AG04450 (cell line): ENCODE measurements at places on chromosomes 2 and 18.

- no peak for DNase-seq
Observed at GRCh38 chr2:232541195-232541960, 1.9 kb downstream of the CHRNG start.

GRCh38 chr2:105502625-105503334 is 103.9 kb upstream of the FHL2 start:
- no peak for DNase-seq

DNA sequence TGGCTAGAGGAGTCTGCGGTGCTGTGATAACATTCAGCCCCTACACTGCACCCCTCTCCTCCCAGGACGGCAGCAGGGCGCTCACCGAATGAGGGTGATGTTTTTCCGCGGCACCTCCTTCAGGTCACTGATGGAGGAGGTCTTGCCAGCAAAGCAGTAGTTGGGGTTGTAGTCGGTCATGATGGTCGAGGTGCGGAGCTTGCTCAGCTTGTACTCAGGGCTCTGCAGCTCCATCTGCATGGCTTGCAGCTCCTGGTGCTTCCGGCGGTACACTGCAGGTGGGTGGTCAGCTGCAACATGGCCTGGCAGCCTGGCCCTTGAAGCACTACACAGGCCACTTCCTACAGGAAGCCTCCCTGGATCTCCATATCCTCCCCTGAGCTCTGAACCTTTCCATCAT is 108.0 kb downstream of the CLIP4 start:
- no peak for DNase-seq

DNA sequence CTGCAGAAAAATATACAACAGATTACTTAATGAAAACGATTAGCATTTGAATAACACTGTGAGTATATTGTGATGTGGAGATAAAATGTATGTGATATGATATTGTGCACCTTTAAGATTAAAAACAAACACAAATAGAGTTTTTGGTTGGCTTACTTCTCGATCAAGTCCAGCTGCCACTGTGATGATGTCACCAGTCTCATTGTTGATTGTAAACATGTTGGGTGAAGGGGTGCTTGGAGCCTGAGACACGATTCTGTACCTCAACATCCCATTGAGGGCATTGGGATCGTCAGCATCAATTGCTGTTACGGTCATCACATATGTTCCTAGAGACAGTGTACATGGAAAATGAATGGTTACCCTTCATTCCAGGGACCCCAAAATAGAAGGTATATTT is 174.1 kb downstream of the CDH2 start:
- DNase-seq: no peak

DNA sequence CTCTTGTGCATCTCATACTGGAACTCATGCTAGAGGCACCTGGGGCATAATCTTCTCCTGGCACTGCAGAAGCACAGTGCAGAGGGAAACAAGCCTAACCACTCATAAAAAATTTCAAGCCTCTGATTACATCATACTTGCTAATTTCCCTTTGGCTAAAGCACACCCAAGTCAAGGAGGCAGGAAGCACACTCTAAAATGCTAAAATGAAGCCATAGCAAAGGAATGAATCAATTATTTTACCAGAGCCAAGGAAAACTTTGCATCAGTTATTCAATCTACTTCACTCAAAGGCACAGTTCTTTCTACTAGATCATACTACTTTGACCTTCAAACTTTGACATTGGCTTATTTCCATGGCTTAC is 79.6 kb upstream of the SPOPL start:
- peak; percentile 7 for DNase-seq

DNA sequence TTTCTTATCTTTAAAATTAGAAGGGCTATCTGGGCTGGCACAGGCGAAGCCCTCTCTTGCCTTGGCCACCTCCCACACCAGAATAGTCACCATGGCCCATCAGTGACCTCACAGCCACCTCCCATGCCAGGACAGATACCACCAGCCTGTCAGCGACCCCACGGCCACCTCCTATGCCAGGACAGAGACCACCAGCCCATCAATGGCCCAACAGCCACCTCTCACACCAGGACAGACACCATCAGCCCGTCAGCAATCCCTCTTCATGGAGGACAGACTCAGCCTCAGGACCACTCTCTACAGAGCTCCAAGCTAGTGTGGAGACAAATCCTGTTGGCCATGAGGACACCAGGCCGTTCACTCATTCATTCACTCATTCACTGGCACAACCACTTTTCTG is 74.6 kb downstream of the ASB1 start:
- DNase-seq: no peak

DNA sequence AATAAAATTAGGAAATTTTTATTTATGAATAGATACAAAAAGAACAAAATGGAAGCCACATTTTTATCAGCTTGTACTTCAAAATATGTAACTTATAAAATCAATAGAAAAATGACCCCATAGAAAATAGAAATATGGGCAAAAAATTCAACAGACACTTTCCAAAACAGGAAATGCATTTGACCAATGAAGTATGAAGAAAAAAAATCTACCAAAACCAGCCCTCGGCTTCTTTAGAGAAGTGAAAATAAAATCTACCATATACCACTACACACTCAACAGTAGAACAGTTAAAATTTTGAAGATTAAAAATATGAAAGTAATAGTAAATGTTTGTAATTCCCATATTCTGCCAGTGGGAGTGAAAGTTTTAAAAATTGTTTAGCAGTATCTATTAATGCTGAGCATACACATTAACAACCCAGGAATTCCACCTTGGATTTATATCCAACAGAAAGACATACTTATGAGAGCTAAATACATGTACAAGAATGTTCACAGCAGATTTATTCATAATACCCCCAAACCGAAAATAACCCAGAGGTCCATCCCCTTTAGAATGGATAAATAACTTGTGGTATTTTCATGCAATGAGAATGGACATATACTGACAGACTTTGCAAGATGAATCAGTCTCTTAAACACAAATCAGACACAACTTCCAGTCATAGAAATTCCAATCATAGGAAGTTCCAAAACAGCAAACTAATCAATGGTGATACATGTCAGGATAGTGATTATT is 318.0 kb downstream of the FIGN start:
- no peak for DNase-seq
